ENCODE measurements at places on chromosomes 2 and 18. TPM values are rescaled to one million over a fixed set of nuclear protein-coding genes. Genes with fewer than 3 reads are reported as not detected.

TDRD15 gene
- not detected for polyA plus RNA-seq

CRYGD gene
- not detected for polyA plus RNA-seq

LCT gene
- polyA plus RNA-seq, result not detected

COLEC12 gene
- 50.8 TPM for polyA plus RNA-seq

IHH gene
- not detected for polyA plus RNA-seq

LAMA3 gene
- 12.7 TPM for polyA plus RNA-seq

TUBB8B gene
- polyA plus RNA-seq, result not detected

OSBPL6 gene
- polyA plus RNA-seq, result 5.1 TPM

CPO gene
- polyA plus RNA-seq, result 0.22 TPM

LIMS4 gene
- 4.1 TPM for polyA plus RNA-seq

SPP2 gene
- polyA plus RNA-seq, result not detected

CNGA3 gene
- polyA plus RNA-seq, result 0.38 TPM

TMEM17 gene
- polyA plus RNA-seq, result 1.4 TPM

PHLPP1 gene
- polyA plus RNA-seq, result 3.9 TPM

RFX8 gene
- 2.8 TPM for polyA plus RNA-seq

APCDD1 gene
- polyA plus RNA-seq, result 22.5 TPM

COL3A1 gene
- 7,706 TPM for polyA plus RNA-seq

TUBA4B gene
- 0.22 TPM for polyA plus RNA-seq

RPRM gene
- polyA plus RNA-seq, result 5.1 TPM

POLR1B gene
- polyA plus RNA-seq, result 19.6 TPM

FER1L5 gene
- polyA plus RNA-seq, result 2.6 TPM

GALNT13 gene
- 0.58 TPM for polyA plus RNA-seq

REG1A gene
- not detected for polyA plus RNA-seq

NT5DC4 gene
- not detected for polyA plus RNA-seq

SP9 gene
- polyA plus RNA-seq, result 0.21 TPM

REV1 gene
- polyA plus RNA-seq, result 36.3 TPM
